ENCODE measurements at places on chromosomes 12 and 14. TPM values are rescaled to one million over a fixed set of nuclear protein-coding genes. Genes with fewer than 3 reads are reported as not detected.

Gene FITM1
- 0.51 TPM for total RNA-seq

Gene CCNK
- total RNA-seq: 25.7 TPM

Gene AJUBA
- total RNA-seq: 80.8 TPM

Gene DCD
- total RNA-seq: not detected

Gene DIABLO
- 83.0 TPM for total RNA-seq

Gene GALNT8
- under 0.01 TPM for total RNA-seq

Gene KIF21A
- total RNA-seq: 13.6 TPM

Gene TMEM106C
- 84.6 TPM for total RNA-seq

Gene LMNTD1
- 0.19 TPM for total RNA-seq

Gene TMEM229B
- 1.4 TPM for total RNA-seq

Gene KRT74
- total RNA-seq: not detected

Gene ATF7IP
- 32.3 TPM for total RNA-seq

Gene AQP6
- total RNA-seq: 0.05 TPM

Gene MYF5
- not detected for total RNA-seq

Gene DCAF4
- total RNA-seq: 9.0 TPM

Gene KIF5A
- total RNA-seq: 0.17 TPM

Gene KRT79
- not detected for total RNA-seq

Gene ITGB7
- total RNA-seq: 0.34 TPM

Gene PIP4K2C
- total RNA-seq: 15.4 TPM

Gene EID3
- total RNA-seq: 5.4 TPM

Gene APOF
- total RNA-seq: not detected

Gene ANG
- 6.4 TPM for total RNA-seq

Gene ENO2
- total RNA-seq: 2.9 TPM

Gene B4GALNT3
- total RNA-seq: not detected

Gene FGD4
- 63.8 TPM for total RNA-seq

Gene AHNAK2
- total RNA-seq: 24.5 TPM

Gene ARID4A
- total RNA-seq: 17.9 TPM

Gene PTPRB
- 169 TPM for total RNA-seq

Measured in dermis blood vessel endothelial cell (primary cell).